Adipocyte (in vitro differentiated cells): ENCODE measurements at places on chromosomes 1 and 21.

DNA sequence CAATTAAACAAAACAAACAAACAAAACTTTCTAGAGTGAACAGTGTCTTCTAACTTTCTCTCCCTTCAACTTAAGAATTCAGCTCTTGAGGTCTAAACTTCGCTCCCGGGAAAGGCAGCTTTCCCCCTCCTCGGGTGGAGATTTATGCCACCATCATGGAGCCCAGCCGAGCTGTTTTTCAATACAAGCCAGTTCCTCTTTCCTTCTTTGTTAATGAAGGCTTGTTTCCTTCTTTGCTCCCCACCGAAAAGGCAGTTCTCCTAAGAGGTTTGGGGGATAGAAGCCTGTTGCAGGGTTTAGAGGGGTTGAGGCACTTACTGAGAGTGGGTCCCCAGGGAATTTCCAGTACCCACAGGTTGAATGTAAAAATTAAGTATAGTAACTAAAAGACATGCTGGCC lies 26.5 kb downstream of the OLIG1 start:
- DNase-seq = no peak

- no peak for DNase-seq
Observed at GRCh38 chr21:43303275-43304178, 123.4 kb downstream of the SIK1 start.

DNA sequence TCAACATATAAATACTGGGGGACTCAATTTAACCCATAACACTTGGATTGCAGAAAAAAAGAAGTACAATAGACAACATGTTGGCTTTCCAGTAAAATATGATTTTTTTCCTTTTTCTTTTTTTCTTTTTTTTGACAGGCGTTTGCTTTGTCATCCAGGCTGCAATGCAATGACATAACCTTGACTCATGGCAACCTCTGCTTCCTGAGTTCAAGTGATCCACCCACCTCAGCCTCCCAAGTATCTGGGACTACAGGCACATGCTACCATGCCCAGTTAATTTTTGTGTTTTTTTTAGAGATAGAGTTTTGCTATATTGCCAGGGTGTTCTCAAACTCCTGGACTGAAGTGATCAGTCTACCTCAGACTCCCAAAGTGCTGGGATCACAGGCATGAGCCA lies 1512.0 kb upstream of the PRMT6 start:
- peak; percentile 0 for DNase-seq

DNA sequence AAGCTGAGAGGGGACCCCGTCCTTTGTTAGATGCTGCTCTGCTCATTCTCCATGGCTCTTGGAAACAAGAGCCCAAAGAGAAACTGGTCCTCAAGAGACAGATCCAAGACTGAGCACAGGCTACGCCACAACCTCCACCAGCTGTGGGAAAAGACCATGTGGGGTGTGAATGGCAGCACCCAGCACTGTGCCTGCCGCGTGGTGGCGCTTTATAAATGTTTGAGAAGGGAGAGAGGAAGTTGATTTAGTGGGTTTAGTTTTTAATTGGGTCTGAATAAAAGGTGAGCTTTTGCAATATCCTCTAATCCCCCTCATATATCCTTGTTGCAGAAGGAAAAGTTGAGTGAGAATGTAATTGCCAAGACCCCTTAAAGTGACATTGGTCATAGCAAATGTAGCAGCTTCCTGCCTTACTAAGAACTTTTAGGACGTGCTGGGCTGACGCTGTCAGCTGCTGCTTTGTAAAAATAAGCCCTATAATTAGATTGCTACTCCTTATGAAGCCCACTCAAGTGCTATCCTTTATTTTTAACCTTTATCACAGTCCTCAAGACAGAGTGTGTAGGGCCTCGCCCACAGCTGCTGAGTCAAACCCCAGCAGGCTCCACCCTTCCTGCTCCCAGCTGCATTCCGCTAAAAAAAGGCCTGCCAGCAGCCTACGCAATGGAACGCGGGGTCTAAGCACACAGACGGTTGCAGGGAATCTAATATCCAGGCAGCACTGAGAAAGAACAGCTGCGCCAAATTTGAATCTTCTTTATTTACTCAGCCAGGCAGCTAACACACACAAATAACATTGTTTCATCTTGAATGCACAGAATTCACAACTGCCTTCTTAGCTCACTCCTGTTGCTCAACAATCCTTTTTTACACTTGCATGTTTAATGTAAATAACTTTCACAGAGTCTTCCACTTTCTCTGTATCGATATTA lies 47.4 kb upstream of the PRDX6 start:
- peak; percentile 97 for DNase-seq
